ENCODE measurements at places on chromosomes 2 and 18.

GRCh38 chr18:56711708-56712445 is 60.7 kb downstream of the WDR7 start:
- no peak for DNase-seq

GRCh38 chr2:203352604-203353255 is 24.5 kb downstream of the ABI2 start:
- no peak for DNase-seq

DNA sequence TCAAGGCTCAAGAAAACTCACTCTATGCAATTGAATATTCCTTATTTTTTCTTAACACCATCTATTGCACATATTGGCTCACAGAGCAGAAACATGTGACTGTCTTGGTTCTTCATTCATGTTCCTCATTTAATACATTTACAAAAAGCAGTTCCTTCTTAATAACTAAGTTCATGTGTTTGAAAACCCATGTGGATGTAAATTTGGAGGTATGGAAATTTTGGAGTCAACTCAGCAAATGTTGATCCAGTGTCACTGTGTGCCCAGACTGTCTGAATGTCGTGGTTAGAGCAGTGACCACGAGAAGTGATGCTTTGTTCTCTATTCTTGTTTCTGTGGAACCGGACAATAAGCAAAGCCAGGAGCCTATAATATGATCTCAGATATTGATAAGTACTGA is 299.1 kb downstream of the SETBP1 start:
- DNase-seq: no peak

GRCh38 chr2:41698678-41699422 is 349.0 kb upstream of the PKDCC start:
- DNase-seq: no peak

GRCh38 chr2:230748087-230748486 is 35.4 kb downstream of the CAB39 start:
- DNase-seq: no peak

- DNase-seq: no peak
These were observed 72.6 kb upstream of the DAPL1 start for GRCh38 chr2:158722266-158723105.

- DNase-seq: no peak
These were observed 22.8 kb upstream of the PPP4R1 start for GRCh38 chr18:9637036-9637767.

GRCh38 chr2:216616083-216616678 is 17.0 kb upstream of the IGFBP2 start:
- DNase-seq: no peak

GRCh38 chr2:213042262-213042661 is 109.2 kb downstream of the IKZF2 start:
- DNase-seq: no peak

GRCh38 chr2:39370101-39370500 is 67.0 kb downstream of the MAP4K3 start:
- no peak for DNase-seq

DNA sequence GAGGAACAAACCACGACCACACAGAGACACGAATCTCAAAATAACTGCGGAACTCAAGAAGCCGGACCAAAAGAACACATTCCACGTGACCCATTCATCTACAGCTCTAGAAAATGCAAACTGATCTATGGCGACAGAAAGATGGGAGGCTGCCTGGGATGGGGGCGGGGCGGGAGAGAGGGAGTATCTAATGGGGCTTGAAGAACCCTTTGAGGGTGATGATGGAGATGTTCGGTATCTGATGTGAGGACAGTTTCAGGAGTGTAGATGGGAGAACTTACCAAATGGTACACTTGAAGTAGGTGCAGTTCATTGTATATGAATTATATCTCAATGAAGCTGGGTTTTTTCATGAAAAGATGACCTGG is 34.6 kb upstream of the KLF11 start:
- no peak for DNase-seq

GRCh38 chr2:39202639-39203369 is 41.0 kb downstream of the CDKL4 start:
- no peak for DNase-seq

Data from GM12891 (cell line).